ENCODE measurements at places on chromosomes 5 and 9. TPM values are rescaled to one million over a fixed set of nuclear protein-coding genes. Genes with fewer than 3 reads are reported as not detected.

Gene PTGES2
- 80.0 TPM for total RNA-seq

Gene SLC6A3
- total RNA-seq: not detected

Gene SNCB
- total RNA-seq: not detected

Gene SOWAHA
- not detected for total RNA-seq

- DNase-seq: no peak
Measured at GRCh38 chr9:83406921-83407320, 131.3 kb downstream of the FRMD3 start.

GRCh38 chr5:171313481-171314206 lies 4.6 kb downstream of the TLX3 start:
- DNase-seq: no peak

DNA sequence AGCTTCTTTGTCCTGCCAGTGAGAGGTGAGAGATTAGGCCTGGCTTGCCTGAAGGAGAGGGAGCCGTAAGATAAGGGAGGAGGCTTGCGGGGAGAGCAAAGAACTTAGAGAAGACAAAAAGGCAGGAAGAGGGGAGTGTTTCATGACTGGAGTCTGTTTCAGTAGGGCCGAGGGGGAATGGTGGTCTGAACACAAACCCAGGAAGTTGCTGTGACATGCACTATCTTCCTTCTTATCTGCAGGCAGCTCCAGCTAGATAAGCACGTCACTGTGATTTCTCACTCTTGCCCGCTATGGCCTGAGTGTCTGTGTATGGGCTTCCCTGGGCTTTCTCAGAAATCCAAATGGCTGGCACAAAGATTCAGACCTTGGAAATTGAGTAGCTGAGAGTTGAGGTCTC lies 307.5 kb upstream of the CLINT1 start:
- DNase-seq: no peak

GRCh38 chr9:89655990-89656657 lies 51.3 kb downstream of the GADD45G start:
- no peak for DNase-seq

DNA sequence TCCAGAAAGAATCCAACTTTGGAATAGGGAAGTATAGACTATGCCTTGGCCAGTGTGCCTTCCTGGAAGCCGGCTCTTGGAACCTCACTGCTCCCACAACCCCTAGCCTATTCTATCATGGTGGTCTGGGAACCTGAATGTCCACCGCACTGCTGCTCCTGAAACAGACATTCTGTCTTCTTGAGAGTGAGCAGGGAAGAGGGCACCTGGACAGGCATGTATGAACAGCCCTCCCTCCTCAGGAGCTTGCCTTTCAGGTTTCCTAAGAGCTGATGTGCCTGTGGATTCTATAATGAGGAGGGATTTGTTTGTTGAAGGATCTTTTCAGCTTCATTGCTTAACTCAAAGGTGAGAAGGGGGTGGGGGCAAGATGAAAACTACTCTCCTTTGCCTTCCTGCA lies 55.1 kb upstream of the XPA start:
- no peak for DNase-seq

Data from renal cortical epithelial cell (primary cell).